ENCODE measurements at places on chromosomes 12 and 14.

GRCh38 chr12:83710851-83711250 lies 1024.1 kb downstream of the TMTC2 start:
- no peak for DNase-seq

DNA sequence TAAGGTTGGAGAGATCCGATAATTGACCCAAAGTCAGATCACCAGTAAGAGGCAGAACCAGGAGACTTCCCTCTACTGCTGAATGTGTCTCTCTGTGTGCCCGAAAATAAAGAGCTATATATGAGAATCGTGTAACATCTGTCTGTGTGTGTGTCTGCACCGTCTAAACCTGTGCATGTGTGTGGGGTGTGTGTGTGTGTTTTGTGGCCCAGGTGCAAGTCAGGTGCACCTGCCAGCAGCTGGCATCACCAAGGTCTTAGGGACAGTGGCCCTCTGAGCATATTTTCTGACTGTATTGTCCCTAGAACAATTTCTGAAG lies 24.7 kb upstream of the KRT78 start:
- DNase-seq: no peak

GRCh38 chr12:116880817-116881324 lies 370 bp downstream of the HRK start:
- no peak for DNase-seq

GRCh38 chr14:45970621-45971020 lies 681.0 kb downstream of the RPL10L start:
- DNase-seq: no peak

DNA sequence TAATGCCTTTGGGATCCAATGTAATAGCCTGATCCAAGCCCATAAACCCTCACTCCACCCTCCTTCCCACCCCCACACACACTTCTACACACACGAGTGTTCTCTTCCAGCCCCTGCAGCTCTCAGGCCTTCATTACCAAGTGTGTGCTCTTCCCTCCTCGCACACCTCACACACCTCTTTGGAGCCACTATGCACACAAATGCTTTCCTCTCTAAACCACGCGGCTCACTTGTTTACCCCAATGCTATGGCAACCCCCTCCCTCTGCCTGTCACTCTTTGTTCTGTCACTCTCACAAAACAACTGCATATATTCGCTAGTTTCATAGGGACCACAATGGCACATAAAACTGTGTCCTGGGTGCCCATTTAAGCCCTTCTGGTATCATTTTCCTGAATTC lies 35.1 kb downstream of the PPP2R5E start:
- no peak for DNase-seq

DNA sequence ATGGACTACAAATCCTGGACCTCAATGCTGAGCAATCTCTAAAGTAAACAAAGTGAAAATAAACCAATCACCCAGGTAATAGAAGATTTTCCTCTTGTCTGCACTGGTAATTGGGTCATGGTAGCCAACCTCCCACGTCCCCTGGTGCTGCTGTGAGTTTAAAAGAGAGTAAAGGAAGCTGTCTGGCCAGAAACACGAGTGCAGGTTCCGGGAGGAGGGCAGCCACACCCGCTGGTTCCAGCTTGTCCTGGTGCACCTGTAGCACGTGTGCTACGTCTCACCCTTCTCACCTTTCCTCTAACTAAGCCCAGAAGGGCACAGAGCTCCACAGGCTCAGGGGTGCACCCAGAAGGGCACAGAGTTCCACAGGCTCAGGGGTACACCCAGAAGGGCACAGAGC lies 5.4 kb downstream of the CRACR2A start:
- DNase-seq: no peak

GRCh38 chr12:25121916-25122315 lies 73.0 kb downstream of the DNAI7 start:
- DNase-seq: no peak

All from occipital lobe (tissue), 3 donors.